ENCODE measurements at places on chromosomes 12 and 14. TPM values are rescaled to one million over a fixed set of nuclear protein-coding genes. Genes with fewer than 3 reads are reported as not detected.

- H3K36me3 ChIP-seq = no peaks in the 10 kb centered on the region
- no peak for DNase-seq
- H3K27ac ChIP-seq = no peak overlapping the region
Measured at GRCh38 chr14:26589925-26590324, 7.9 kb downstream of the NOVA1 start.

- H3K36me3 ChIP-seq = no peaks in the 10 kb centered on the region
- no peak overlapping the region for H3K4me3 ChIP-seq
- no peaks in the 10 kb centered on the region for H3K4me1 ChIP-seq
- DNase-seq = no peak
- no peaks in the 10 kb centered on the region for H3K27me3 ChIP-seq
Measured at GRCh38 chr12:33111850-33112249, 215.3 kb upstream of the PKP2 start.

RCOR1 gene
- 4.7 TPM for total RNA-seq

DNA sequence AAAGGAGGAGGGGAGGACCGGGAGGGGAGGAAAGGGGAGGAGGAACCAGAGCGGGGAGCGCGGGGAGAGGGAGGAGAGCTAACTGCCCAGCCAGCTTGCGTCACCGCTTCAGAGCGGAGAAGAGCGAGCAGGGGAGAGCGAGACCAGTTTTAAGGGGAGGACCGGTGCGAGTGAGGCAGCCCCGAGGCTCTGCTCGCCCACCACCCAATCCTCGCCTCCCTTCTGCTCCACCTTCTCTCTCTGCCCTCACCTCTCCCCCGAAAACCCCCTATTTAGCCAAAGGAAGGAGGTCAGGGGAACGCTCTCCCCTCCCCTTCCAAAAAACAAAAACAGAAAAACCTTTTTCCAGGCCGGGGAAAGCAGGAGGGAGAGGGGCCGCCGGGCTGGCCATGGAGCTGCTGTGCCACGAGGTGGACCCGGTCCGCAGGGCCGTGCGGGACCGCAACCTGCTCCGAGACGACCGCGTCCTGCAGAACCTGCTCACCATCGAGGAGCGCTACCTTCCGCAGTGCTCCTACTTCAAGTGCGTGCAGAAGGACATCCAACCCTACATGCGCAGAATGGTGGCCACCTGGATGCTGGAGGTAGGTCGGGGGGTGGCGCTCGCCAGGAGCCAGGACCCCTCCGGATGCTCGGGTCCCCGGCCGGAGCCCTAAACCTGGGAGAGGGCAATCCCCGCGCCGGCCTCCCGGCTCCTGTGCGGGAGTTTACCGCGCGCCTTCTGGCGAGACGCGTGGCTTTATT, at the start of gene CCND2:
TSS of gene CCND2 (plus strand) at position 111 of the 744 bp plus-strand sequence. CDS start at position 390, 279 bp downstream.
- DNase-seq = peak; percentile 61
- peak within 1 kb of the TSS; percentile 87 for H3K4me3 ChIP-seq
- H3K36me3 ChIP-seq = peaks cover 17% of the 10 kb centered on the region
- H3K27me3 ChIP-seq = no peaks in the 10 kb centered on the region

POLR3B gene
- total RNA-seq = 0.21 TPM

ADSS1 gene
- total RNA-seq = 30.2 TPM

DNA sequence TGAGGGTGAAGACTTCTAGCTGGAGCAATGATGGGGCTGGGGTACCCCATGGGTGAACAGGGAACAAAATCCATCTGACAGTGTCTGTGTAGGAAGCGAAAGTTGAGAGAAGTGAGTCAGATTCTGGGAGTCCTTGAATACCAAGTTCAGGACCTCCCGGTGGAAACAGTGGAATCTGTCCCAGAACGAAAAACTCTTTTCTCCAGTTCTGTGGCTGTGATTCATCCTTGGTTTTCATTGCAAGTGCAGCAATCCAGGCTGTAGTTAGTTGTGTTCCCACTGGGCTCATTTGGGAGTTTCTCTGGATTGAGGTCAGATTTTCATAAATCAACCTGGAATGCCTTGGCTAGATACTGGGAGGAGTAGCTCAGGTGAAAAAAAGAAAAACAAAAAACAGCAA, 120.7 kb downstream of the C12orf75 start:
- no peak overlapping the region for H3K4me3 ChIP-seq
- no peaks in the 10 kb centered on the region for H3K4me1 ChIP-seq
- H3K27ac ChIP-seq = no peak overlapping the region
- H3K36me3 ChIP-seq = no peaks in the 10 kb centered on the region
- no peak for DNase-seq

DNA sequence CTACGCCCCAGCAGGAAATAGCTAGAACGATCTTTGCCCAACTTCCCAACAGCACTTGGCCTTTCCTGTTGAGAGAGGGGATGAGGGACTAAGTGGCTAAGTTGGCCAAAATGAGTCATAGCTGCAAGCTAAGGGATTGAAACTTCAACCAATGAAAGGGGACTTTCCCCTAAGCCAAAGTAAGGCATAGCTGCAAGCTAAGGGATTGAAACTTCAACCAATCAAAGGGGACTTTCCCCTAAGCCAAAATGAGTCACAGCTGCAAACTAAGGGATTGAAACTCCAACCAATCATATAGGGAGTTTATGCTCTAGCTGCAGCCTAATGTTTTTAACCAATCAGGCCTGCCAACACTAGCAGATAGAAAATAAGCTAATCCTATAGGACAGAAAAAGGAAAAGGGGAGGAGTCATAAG, 100.5 kb upstream of the SSTR1 start:
- H3K27ac ChIP-seq = no peak overlapping the region
- no peaks in the 10 kb centered on the region for H3K27me3 ChIP-seq
- no peak overlapping the region for H3K4me3 ChIP-seq
- H3K4me1 ChIP-seq = no peaks in the 10 kb centered on the region
- DNase-seq = no peak

- H3K27ac ChIP-seq = no peak overlapping the region
- H3K4me1 ChIP-seq = no peaks in the 10 kb centered on the region
- DNase-seq = no peak
- no peaks in the 10 kb centered on the region for H3K36me3 ChIP-seq
- H3K27me3 ChIP-seq = no peaks in the 10 kb centered on the region
Measured at GRCh38 chr14:96231056-96231455, 25.0 kb upstream of the BDKRB1 start.

ADAM21 gene
- 0.11 TPM for total RNA-seq

GRCh38 chr14:20857630-20858261, 33.4 kb upstream of the RNASE3 start:
- no peaks in the 10 kb centered on the region for H3K27me3 ChIP-seq
- H3K27ac ChIP-seq = no peak overlapping the region
- no peaks in the 10 kb centered on the region for H3K36me3 ChIP-seq
- no peak for DNase-seq
- no peak overlapping the region for H3K4me3 ChIP-seq

DNA sequence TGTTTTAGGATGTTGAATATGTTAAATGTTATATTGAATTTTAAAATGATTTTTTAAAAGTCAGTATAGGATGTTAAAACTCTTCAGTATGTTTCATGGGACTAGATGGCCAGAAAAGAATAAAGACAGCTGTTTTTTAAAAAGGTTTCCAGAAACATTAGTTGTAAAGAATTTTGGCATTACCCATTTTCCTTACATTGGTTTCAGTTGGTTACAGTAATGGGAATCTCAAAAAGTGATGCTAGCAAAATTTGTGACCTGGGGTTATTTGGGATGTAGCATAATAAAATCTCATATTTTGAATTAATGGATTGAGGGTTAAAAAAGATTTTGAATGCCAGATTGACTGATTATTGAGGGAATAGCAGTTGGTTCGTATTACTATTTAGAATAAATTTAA, 25.3 kb downstream of the EID3 start:
- H3K27me3 ChIP-seq = no peaks in the 10 kb centered on the region
- DNase-seq = no peak
- H3K27ac ChIP-seq = no peak overlapping the region
- no peaks in the 10 kb centered on the region for H3K4me1 ChIP-seq
- H3K4me3 ChIP-seq = no peak overlapping the region

SDR9C7 gene
- not detected for total RNA-seq

ABCD2 gene
- total RNA-seq = under 0.01 TPM

DNA sequence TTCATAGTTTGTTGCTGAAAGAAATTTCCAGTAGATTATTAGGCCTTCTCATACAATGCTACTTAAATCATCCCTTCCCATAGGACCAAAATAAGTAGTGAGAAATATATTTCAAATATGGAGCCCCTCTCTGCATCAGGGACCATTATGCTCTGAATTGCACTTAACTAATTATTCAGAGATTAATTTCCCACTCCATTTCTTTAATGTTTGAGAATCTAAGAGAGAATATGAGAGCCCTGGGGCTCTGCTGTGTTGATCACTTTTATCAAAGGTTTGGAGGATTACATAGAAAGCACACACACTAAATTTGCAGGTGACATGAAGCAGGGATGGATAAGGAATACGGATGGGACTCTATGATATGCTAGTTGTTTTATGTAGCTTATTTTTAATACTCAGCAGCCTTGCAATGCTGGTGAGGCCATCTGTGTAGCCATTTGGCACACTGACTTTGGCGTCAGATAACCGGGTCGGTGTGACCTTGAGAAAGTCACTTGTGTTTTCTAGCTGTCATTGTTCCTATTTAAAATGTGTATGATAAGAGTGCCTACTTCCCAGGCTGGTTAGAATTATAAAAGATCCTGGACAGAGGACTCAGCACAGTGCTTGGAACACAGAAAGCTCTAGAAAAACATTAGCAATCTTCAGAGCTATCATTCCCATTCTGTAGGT, 49.9 kb upstream of the FBXO21 start:
- no peak for DNase-seq
- no peak overlapping the region for H3K4me3 ChIP-seq
- no peaks in the 10 kb centered on the region for H3K27me3 ChIP-seq
- no peaks in the 10 kb centered on the region for H3K4me1 ChIP-seq
- no peak overlapping the region for H3K27ac ChIP-seq
- H3K36me3 ChIP-seq = no peaks in the 10 kb centered on the region

GRCh38 chr12:87812030-87812429, 217.2 kb downstream of the C12orf50 start:
- H3K36me3 ChIP-seq = no peaks in the 10 kb centered on the region
- H3K4me3 ChIP-seq = no peak overlapping the region
- H3K27me3 ChIP-seq = no peaks in the 10 kb centered on the region
- H3K27ac ChIP-seq = no peak overlapping the region
- peaks cover 7% of the 10 kb centered on the region for H3K4me1 ChIP-seq

OTUB2 gene
- 0.21 TPM for total RNA-seq

DNA sequence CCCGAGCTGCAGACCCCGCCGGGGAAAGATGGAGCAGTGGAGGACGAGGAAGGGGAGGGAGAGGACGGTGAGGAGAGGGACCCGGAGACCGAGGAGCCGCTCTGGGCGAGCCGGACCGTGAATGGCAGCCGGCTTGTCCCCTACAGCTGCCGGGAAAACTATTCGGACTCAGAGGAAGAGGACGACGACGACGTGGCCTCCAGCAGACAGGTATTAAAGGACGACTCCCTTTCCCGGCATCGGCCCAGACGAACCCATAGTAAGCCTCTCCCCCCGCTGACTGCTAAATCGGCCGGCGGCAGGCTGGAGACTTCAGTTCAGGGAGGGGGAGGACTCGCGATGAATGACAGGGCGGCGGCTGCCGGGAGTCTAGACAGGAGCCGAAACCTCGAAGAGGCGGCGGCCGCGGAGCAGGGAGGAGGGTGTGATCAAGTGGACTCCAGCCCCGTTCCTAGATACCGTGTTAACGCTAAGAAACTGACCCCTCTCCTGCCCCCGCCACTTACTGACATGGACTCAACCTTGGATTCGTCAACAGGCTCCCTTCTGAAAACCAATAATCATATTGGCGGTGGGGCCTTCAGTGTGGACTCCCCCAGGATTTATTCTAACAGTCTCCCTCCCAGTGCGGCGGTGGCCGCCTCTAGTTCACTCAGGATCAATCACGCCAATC, 962 bp downstream of the LEMD3 start:
- H3K4me1 ChIP-seq = peaks cover 31% of the 10 kb centered on the region
- peak overlapping the region; percentile 79 for H3K4me3 ChIP-seq
- no peaks in the 10 kb centered on the region for H3K27me3 ChIP-seq
- H3K36me3 ChIP-seq = no peaks in the 10 kb centered on the region

- no peaks in the 10 kb centered on the region for H3K4me1 ChIP-seq
- H3K27ac ChIP-seq = no peak overlapping the region
- H3K36me3 ChIP-seq = peaks cover 23% of the 10 kb centered on the region
- H3K27me3 ChIP-seq = no peaks in the 10 kb centered on the region
- DNase-seq = no peak
Measured at GRCh38 chr14:64060648-64061096, 207.9 kb downstream of the SYNE2 start.

DNA sequence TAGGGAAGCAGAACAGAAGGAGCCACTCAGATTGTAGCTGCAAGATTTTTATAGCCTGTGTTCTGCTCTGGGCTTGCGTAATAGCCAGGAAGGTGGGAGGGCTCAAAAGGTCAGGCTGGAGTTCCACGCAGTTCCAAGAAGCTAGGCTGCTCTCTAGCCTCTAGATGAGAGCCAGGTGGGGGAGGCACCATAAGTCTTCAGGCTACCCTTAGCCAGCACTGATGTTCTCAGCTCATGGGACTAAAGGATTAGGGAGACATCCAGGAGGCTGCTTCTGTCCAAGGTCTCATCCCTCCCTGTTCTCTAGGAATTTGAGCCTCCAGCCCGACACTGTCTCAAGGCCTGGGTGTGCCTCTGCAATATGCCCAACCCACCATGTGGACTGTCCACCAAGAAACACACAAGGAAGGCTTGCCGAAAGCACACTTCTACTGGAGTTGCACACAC, 1.7 kb downstream of the LMBR1L start:
- H3K4me3 ChIP-seq = peak overlapping the region; percentile 69
- H3K27me3 ChIP-seq = no peaks in the 10 kb centered on the region
- H3K36me3 ChIP-seq = peaks cover 20% of the 10 kb centered on the region
- peak; percentile 83 for DNase-seq

TMEM132C gene
- total RNA-seq = 0.96 TPM

GRCh38 chr12:51183816-51184215, 10.9 kb upstream of the TFCP2 start:
- DNase-seq = no peak
- H3K4me1 ChIP-seq = no peaks in the 10 kb centered on the region
- H3K36me3 ChIP-seq = no peaks in the 10 kb centered on the region
- H3K27ac ChIP-seq = no peak overlapping the region
- no peak overlapping the region for H3K4me3 ChIP-seq

DNA sequence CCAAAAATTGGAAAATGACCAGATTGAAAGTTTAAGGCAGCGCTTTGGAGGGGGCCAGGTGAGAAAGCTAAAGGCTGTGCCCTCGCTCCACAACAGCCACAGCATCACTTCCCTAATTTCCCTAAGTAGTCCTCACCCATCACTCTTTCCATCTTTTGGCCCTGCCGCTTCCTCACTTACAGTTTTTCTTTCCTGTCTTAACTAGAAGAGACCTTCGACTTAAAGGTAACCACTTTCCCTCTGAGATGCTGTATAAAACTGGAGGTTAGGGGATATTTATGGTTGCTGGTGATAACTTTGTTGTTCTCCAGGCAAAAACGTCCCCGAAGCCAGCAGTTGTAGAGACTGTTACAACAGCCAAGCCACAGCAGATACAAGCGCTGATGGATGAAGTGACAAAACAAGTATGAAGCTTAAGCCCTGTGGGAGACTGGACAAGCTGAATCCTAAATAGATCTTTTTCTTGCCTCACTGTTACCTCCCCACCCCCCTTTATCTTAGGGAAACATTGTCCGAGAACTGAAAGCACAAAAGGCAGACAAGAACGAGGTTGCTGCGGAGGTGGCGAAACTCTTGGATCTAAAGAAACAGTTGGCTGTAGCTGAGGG, 4.3 kb downstream of the DDIT3 start:
- H3K4me1 ChIP-seq = peaks cover 27% of the 10 kb centered on the region
- peaks cover 62% of the 10 kb centered on the region for H3K36me3 ChIP-seq
- H3K27me3 ChIP-seq = no peaks in the 10 kb centered on the region
- no peak for DNase-seq
- H3K27ac ChIP-seq = no peak overlapping the region

CNTN1 gene
- 0.75 TPM for total RNA-seq

Measured in ascending aorta (tissue), 2 donors.